Hypothalamus (tissue), 51 donors: ENCODE measurements at places on chromosomes 2 and 18.

GRCh38 chr2:231355508-231356465, 39.7 kb upstream of the B3GNT7 start:
- no peak for DNase-seq

DNA sequence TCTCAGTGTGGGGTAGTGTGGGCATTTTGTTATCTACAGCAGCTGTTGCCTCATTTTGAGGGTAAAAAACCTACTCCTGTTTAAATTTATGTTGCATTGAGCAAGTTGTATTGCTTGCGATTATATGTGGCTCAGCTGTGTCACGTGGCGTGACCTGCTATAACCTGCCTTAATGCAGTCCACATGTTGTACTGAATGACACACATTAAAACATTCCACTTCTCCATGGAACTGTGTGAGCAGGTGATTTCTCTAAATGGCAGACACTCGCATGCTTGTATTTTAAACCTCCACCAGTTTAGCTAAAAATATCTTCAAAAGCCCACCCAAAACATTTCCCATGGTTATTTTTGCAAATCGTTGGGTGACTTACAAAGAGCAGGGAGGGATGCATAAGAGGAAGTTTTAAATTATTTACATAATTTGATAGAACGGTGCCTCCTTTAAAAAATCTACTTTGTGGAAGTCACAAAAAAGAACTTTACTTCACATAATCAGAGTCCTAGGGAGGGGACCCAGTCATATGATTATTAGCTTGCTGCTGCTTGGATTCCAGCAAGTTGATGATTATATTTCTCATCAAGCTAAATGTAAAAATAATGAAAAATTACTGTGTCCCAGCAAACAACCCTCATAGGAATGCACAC, 163.3 kb upstream of the ZEB2 start:
- no peak for DNase-seq

DNA sequence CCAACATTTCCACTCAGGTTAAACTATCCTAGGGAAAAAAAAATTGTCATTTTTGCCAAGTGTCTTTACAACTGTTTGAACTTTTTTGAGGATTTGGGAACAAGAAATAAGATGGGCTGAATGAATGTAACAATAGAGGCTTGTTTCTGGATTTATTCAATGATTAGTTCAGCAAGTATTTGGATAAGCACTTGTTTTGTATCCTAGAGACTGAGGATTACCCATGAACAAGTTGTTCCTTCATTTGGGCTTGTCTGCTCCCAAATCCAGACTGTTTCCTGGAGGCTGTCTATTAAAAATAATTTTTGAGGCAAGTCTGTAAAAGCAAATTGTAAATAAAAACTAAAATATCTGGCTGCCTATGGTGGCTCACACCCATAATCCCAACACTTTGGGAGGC, 62.0 kb upstream of the CSRNP3 start:
- DNase-seq, result no peak

GRCh38 chr2:131026919-131027318, 66.3 kb downstream of the FAM168B start:
- no peak for DNase-seq
